ENCODE measurements at places on chromosomes 6 and 20.

DNA sequence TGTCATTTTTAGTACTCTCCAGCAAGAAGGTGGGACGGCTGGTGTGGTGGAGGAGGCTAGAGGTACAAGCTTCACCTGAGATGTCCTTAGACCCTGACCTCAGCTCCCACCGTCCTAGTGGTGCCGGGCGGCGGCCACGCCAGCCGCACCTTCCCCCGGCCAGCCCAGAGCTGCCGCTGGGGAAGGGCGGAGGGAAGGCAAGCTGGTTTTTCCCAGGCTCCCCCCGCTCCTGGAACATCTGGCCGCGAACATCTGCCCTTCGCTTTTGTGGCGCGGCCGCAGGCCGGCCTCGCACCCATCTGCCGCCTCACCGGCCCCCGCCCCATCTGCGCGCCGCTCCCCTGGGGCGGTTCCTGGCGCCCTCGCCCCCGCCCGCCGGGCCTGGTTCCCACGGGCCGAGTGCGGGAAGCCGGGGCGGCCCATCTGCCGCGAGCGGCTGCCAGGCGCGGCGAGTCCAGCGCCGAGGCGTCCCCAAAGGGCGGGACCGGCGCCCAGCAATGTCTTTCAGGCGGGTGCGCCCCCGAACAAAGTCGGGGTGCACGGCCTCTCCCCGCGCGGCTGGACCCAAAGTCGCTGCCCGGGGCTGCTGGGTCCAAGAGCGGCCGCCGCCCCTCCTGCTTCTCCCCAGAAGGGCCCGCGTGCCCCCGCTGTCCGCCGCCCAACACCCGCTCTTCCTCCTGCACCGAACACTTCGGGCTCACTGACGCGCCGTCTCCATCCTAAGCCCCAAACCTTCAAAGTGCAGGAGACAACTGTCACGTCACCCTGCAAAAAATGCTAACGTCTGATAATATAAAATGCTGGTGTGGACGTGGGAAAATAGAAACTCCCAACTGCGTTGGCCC lies 17.3 kb upstream of the ID1 start:
- DNase-seq: no peak

- DNase-seq: no peak
Observed at GRCh38 chr6:111423960-111424846, 58.8 kb downstream of the REV3L start.

GRCh38 chr6:148557796-148558321 lies 189.0 kb upstream of the UST start:
- no peak for DNase-seq

DNA sequence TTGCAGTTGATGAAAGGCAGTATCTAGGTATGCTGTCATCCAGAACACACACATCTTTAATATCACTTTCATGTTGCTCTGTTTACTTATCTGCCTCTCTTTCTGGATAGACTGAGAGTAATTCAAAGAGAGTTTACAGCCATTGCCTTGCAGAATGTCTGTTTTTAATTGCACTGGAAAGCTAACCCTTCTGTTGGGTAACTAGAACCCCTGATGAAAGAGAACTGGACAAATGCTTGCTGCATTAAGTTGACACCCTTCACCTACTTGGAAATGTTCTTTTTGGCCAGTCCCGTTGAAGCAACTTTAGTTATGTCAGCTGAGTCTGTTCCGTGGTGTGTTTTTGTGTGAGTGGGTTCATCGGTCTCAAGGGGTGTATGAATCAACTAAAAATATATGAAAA lies 383.8 kb upstream of the CITED2 start:
- no peak for DNase-seq

DNA sequence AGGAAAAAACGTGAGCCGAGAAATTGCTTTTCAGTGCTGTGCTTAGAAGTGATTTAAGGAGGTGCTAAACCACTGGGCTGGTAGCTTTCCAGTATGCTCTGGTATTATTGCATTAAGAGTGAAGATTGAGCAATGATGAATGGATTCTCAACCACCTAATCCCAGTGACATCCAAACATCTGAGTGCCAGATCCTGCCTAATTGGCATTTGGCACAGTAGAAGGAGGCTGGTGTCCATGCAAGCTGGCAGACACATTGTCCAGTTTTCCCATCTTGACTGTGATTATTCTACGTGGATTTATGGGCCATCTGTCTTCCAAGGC lies 398.0 kb upstream of the PLCB4 start:
- no peak for DNase-seq

DNA sequence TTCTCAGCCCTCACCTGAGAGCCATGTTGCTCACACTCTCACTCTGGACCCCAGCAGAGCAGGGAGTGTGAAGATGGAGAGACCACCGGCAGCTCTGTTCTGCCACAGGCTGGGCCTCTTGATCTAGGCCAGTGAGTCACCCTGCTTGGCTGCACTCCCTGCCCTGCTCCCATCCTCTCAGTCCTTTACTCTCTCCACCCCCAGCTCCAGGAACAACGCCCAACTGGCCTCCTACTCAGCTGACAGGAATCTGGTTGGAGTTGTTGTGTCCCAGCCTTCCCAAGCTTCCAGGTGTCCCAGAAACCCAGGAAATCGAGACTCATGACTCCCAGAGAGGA lies at the start of gene PSORS1C1:
Gene PSORS1C1 (plus strand): TSS at position 260 of the 338 bp plus-strand sequence. CDS start 14,833 bp downstream, outside the sequence.
- no peak for DNase-seq

DNA sequence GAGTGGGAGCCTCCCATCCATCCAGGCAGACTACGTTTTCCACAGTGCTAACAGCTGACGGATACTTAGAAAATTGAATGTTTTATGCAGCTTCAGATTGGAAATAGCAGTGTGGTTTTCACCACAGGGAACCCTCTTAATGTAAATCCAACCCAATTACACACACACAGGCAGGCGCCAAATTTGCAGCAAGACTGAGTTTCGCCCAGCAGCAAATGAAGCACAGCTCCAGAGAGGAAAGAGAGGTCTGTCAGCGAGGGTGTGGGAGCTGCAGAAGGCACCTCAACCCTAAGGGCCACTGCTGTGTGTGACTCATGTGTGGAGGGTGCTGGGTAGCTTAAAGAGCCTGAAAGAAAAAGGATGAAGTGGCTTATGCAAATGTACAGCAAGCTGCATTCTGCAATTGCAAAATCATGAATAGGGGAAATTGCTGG lies 365.7 kb downstream of the MAFB start:
- no peak for DNase-seq

GRCh38 chr20:35711588-35712209 lies 12.5 kb downstream of the ROMO1 start:
- DNase-seq: no peak

- no peak for DNase-seq
Observed at GRCh38 chr6:39268171-39268570, 38.9 kb upstream of the KCNK5 start.

GRCh38 chr6:47512872-47513271 lies 35.3 kb downstream of the CD2AP start:
- no peak for DNase-seq

- no peak for DNase-seq
Observed at GRCh38 chr6:29955783-29956182, 13.5 kb downstream of the HLA-A start.

DNA sequence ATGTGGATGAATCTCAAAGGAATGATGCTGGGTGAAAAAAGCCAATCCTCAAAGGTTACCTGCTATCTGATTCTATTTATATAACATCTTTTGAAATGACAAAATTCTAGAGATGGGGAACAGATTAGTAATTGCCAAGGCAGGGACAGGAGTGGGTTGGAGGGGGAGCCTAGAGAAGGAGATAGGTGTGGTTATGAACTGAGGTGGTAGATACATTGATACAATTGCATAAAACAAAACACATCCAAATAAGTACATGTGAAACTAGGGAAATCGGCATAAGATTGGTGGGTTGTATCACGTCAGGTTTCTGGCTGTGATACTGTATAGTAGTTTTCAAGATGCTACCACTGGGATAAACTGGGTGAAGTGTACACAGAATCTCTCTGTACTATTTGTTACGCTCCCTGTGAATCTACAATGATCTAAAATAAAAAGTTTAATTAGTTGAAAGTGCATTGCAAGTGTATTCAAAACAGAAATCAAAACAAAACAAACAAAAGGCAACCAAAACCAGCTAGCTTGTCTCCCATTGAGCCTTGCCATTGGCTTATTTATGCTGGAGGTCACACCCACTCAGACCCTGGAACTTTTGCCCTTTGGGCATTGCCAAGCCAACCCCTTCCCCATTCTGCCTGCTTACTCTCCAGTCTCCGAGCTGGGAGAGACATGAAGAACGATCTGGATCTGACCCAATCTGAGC lies 27.8 kb downstream of the PPP1R16B start:
- no peak for DNase-seq

GRCh38 chr20:57628047-57628961 lies 8.1 kb upstream of the ZBP1 start:
- no peak for DNase-seq

DNA sequence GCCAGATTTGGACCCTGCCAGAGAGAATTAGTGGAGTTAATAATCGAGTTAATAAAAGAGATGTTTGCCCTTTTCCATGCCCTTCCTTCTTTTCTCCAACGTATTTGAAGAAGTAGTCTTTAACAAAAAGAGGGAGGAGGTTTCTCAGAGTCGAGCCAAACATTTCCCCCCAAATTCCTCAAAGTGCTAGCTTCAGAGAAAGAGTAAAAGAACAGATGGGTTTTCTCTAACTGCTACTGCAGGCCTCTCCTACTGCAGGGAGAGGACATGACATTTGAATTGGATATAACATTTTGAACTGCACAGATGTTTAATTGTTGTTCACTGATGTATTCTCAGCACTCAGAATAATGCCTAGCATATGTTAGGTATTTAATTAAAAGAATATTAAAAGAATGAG lies 25.5 kb downstream of the RWDD2A start:
- no peak for DNase-seq

DNA sequence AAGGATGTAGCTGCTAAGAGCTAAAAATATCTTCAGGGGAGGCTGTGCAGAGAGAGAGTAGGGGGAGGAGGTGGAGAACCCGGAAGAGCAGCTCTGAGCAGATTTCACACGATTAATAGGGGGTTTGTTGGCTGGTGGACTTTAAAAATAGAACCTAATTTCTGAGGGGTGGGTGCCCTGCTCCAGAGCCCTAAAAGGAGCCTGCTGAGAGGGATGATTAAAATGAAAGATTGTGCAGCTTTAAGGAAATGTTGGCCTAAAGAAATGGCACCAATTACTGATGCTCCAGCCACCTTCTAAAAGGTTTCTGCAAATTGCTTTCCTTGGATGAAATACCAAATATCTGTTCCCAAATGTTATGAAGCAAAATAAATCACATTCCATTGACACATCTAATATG lies 202.8 kb upstream of the BTBD3 start:
- DNase-seq: no peak

GRCh38 chr20:59804347-59804746 lies 129.1 kb downstream of the SYCP2 start:
- no peak for DNase-seq

GRCh38 chr20:33922224-33922623 lies 71.5 kb upstream of the RALY start:
- no peak for DNase-seq

DNA sequence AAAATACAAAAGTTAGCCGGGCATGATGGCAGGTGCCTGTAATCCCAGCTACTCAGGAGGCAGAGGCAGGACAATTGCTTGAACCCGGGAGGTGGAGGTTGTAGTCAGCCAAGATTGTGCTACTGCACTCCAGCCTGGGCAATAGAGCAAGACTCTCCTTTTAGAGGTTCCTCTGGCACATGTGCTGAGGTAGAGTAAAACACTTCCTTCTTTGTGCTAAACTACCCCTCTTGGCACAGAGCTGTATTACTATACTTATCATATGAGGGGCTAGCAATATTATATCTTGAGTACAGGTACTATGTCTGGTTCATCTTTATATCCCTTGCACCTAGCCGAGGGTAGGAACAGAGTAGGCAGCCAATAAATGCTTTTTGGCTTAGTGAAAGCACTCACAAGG lies 40.2 kb upstream of the SAMHD1 start:
- no peak for DNase-seq

All from NCI-H2107 (cell line).